ENCODE measurements at places on chromosomes 7 and 10.

GRCh38 chr10:119680650-119681081 is 29.5 kb downstream of the BAG3 start:
- DNase-seq = no peak

DNA sequence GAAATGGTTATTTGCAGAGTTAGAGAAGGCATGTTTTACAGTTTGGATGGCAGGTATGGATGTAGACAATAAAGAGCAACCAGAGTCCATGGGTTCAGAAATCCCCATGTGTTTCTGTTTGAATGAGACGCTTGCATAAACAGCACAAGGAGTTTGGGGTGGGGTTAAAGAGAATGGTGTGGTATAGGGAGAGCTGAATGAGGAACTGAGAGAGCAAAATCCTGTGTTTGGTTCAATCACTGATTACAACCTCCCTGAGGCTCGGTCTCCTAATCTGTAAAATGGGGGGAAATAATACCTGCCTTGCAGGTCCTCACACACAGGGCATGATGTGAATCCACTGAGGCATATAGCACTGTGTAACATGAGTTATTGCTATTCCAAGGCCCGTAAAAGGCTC is 23.7 kb downstream of the CAV1 start:
- DNase-seq = no peak

DNA sequence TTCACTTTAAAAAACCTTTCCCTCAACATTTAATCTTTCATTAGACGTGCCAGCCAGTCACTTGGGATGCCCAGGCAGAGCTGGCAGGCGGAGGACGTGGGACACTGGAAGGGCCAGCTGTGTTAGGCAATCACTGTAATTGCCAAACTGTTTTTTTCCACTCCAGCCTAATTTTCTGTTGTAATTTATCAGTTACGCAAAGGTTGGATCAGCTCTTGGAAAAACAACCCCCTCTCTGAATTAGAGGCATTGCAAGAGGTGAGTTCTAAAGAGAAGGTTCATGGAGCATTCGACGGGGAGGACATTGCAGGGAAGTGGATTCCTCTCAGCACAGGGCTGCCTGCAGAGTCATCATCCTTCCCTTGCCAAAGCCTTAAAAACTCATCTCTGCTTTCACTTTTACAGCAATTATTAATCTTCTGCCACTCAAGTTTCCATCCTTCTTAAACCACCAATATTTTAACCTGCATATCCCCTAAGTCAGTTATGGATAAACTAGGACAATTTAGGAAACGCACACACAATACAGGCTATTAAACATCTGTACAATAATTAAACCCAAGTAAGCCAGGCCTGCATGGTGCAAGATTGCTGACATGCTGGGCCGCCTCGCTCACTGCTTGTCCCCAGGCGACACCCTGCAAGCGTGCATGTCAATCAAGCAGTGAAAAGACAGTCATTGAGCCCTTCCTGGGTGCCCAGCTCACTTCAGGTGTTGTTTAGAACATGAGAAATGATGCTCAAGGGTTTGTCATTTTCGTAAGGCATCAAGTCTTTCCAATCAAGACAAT is 272.3 kb upstream of the RNF32 start:
- no peak for DNase-seq

GRCh38 chr7:30366606-30367005 is 82.2 kb downstream of the ZNRF2 start:
- no peak for DNase-seq

- DNase-seq = no peak
These were observed 7.8 kb upstream of the HGF start for GRCh38 chr7:81777697-81778096.

GRCh38 chr10:59852670-59853069 is 53.7 kb downstream of the CCDC6 start:
- no peak for DNase-seq

- DNase-seq = no peak
These were observed 19.4 kb upstream of the LRRN3 start for GRCh38 chr7:111071556-111071955.

DNA sequence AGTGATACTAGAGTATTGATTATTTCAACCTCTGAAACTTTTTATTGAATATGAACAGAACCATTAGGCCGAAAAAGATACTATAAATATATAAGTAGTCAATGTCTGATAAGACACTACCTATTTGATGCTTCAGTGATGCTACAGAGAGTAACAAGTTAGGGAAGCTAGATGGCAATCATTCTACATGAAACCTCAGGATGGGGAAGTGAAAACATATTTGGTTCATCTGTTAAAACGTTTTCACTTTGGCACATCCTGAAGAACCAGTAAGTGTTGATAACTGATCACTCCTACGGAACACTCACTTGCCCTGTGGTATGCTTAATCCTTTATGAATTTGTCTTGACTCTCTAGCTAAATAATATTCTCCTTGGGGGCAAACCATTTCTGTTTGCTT is 1064.9 kb downstream of the NXPH1 start:
- DNase-seq = no peak

DNA sequence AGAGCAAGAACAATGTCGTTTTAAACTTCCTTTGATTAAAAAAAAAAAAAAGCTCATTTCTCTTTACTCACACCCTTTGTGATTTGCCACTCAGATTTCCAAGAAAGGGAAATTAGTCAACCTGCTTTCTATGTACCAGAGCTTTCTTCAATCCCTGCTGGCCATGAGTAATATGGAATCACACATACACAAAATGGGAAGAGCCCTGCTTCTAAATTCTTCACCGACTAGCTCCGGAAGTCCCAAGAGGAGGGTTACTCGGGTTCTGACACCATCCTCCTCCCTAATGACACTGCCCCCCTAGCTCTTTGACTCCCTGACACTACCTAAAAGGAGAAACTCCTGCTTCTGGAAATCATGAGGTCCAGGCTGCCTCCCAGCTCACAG is 81.8 kb upstream of the SFMBT2 start:
- DNase-seq = no peak

- DNase-seq = no peak
These were observed 913.3 kb upstream of the AUTS2 start for GRCh38 chr7:68684996-68685395.

- DNase-seq = no peak
These were observed 48.6 kb upstream of the ADO start for GRCh38 chr10:62755662-62756653.

DNA sequence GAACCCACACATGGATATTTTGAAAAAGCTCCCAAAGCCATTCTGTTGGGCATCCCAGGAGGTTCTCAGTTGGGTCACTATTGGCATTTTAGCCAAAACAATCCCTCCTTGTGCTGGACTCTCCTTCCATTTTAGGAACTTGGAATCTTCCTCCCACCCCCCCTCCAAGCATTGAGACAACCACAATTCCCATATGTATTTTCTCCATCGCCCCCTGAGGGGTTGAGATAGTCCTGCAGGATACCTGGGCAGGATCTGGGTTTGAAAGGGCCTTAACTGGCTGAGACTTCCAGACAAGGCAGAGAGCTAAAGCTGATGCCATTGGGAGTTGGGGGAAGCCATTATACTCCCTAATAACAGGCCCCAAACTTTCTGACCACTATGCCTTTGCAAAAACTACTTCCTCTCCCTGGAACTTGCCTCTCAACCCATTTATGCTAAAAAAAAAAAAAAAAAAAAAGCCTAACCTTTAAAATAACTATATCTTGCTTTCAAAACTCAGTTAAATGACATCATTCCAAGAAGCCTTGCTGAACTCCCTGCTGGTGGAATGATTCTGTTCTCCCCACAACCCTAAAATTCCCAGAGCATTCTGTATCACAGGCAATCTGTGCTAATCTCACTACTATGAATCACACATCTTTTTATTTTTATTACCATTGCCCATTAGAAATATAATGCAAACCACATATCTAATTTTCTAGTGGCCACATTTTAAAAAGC is 77.5 kb upstream of the PDE1C start:
- DNase-seq = no peak

- no peak for DNase-seq
These were observed 646.7 kb downstream of the PARD3 start for GRCh38 chr10:34168439-34168838.

- no peak for DNase-seq
These were observed 24.4 kb downstream of the MRPS33 start for GRCh38 chr7:140990193-140990962.
